ENCODE measurements at places on chromosomes 12 and 14. TPM values are rescaled to one million over a fixed set of nuclear protein-coding genes. Genes with fewer than 3 reads are reported as not detected.

CLEC9A gene
- total RNA-seq, result not detected

CLEC4A gene
- 1.7 TPM for total RNA-seq

HIP1R gene
- 23.4 TPM for total RNA-seq

SPATS2 gene
- 12.3 TPM for total RNA-seq

GABARAPL1 gene
- total RNA-seq, result 14.0 TPM

RIPK3 gene
- 38.0 TPM for total RNA-seq

FAM90A1 gene
- total RNA-seq, result 0.20 TPM

ADAMTS20 gene
- total RNA-seq, result not detected

Measured in activated CD4-positive, alpha-beta memory T cell treated with anti-CD3 and anti-CD28 coated beads, Interleukin-2, amount 10 ng/mL, durations not matched to agents 7 days and 5 days (primary cell).